Stomach (tissue), 19 donors: ENCODE measurements at places on chromosomes 16 and 17. TPM values are rescaled to one million over a fixed set of nuclear protein-coding genes. Genes with fewer than 3 reads are reported as not detected.

GRCh38 chr17:59963738-59964481 lies 630 bp downstream of the RNFT1 start:
- H3K4me3 ChIP-seq: peak overlapping the region; percentile 72
- no peaks in the 10 kb centered on the region for H3K36me3 ChIP-seq
- no peaks in the 10 kb centered on the region for H3K27me3 ChIP-seq
- H3K4me1 ChIP-seq: peaks cover 18% of the 10 kb centered on the region
- peak overlapping the region; percentile 95 for H3K27ac ChIP-seq
- DNase-seq: peak; percentile 42

DNA sequence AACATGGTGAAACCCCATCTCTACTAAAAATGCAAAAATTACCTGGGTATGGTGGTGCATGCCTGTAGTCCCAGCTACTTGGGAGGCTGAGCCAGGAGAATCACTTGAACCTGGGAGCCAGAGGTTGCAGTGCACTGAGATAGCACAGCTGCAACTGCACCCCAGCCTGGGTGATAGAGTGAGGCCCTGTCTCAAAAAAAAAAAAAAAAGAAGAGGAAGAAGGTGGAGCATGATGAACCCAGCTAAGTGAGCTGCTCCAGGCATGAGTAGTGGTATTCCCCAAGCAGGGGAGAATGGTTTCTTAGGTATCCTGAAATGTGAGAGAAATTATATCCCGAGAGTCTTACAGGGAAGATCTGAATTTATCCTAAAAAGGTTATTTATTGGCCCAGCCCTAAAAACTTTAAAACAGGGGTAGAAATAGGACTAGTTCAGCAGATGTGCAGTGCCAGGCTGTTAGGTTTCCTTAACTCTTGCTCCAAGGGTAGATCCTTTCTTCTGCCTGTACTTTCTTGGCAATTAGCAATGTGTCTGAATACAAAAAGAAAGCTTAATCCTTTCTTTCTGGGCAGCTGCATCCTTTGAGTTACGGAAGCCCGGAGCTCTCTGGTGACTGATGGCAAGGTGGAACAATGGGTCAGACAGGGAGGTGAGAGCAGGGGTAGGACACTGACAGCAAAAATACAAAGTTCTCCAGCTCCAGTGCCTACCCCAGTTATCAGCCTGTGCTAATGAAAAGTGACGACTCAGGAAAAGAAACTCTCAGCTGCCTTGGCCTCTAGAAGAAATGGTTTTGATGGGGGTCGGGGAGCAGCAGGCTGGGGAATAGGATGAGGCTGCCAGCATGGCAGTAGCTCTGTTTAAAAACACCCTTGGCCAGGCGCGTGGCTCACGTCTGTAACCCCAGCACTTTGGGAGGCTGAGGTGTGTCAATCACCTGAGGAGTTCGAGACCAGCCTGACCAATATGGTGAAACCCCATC lies 36.5 kb upstream of the TOB1 start:
- H3K36me3 ChIP-seq: no peaks in the 10 kb centered on the region
- H3K4me1 ChIP-seq: peaks cover 45% of the 10 kb centered on the region
- H3K4me3 ChIP-seq: no peak overlapping the region
- no peak for DNase-seq

DNA sequence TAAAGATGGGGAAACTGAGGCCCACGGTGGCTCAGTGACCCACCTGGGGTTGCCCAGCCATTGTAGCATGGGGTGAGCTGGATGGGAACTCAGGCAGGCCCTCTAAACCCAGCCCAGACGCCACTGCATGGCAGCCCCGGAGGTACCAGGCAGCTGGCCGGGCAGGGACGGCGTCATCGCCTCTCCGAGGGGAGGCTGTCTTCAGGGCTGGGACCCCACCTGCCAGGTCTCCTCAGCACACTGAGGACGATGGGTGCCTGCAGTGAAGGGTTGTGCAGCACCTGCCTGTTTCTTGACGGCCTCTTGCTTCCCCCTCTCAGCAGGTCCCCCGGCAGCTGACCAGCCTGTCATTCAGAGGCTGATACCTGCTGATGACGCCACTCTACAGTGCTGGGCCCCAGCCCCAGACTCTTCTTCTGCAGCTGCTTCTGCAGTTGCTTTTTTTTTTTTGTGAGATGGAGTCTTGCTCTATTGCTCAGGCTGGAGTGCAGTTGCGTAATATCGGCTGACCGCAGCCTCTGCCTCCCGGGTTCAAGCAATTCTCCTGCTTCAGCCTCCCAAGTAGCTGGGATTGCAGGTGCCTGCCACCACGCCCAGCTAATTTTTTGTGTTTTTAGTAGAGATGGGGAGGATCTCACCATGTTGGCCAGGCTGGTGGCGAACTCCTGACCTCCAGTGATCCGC lies 24.7 kb downstream of the RNF213 start:
- no peak overlapping the region for H3K4me3 ChIP-seq
- no peak overlapping the region for H3K27ac ChIP-seq
- no peaks in the 10 kb centered on the region for H3K27me3 ChIP-seq
- H3K36me3 ChIP-seq: peaks cover 32% of the 10 kb centered on the region
- DNase-seq: no peak

GRCh38 chr17:5283571-5284315 lies 1.7 kb downstream of the RABEP1 start:
- peaks cover 20% of the 10 kb centered on the region for H3K4me1 ChIP-seq
- H3K27me3 ChIP-seq: no peaks in the 10 kb centered on the region
- no peaks in the 10 kb centered on the region for H3K36me3 ChIP-seq
- H3K4me3 ChIP-seq: peak overlapping the region; percentile 92
- no peak overlapping the region for H3K27ac ChIP-seq

The KCTD11 gene
- 11.0 TPM for total RNA-seq

The AP1G1 gene
- total RNA-seq: 138 TPM

The CD7 gene
- total RNA-seq: 4.3 TPM
